ENCODE measurements at places on chromosomes 3 and 15.

GRCh38 chr15:92393071-92393979, at the start of gene ST8SIA2:
Gene ST8SIA2, plus strand, starts transcription at chr15:92393881. Its CDS starts 184 bp downstream, at chr15:92394065.
- no peak for DNase-seq

DNA sequence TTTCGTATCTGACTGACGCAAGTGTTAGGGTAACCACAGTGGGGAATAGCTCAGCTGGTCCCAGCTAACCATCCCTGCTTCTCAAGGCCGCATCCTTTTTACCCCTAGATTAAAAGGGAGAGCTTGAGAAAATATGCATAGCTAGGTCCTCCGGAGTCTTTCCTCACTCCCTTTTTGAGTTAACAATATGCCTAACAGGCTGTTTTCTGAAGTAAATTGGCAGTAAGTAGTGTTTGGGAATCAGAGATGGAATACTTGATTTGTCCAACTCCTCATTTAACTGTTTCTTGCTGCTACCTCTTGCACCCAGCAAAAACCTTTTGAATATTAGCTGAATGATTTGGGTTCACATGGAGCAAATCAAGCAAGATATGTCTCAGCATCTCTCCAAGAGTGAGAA, 326.1 kb downstream of the LPP start:
- DNase-seq: no peak

GRCh38 chr15:31447931-31448634, 121.4 kb downstream of the KLF13 start:
- no peak for DNase-seq

DNA sequence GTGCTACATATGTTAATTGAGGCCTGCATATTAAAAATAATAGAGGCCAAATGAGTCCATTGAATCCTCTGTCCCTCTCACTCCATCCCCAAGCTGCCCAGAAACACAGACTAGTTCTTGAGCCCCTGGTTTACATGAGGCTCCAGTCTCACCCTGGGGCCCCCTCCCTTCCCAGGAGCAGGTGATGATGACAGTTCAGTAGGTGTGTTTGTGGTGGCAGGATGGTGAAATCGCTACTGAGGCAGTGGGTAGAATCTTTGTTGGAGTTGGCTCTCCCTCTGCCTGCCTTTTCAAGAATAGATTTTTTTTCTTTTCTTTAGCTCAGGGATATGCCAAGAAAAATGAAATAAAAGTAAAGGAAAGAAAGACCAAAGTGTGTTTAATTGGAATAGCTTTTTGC, 288.7 kb downstream of the EPHB1 start:
- no peak for DNase-seq

DNA sequence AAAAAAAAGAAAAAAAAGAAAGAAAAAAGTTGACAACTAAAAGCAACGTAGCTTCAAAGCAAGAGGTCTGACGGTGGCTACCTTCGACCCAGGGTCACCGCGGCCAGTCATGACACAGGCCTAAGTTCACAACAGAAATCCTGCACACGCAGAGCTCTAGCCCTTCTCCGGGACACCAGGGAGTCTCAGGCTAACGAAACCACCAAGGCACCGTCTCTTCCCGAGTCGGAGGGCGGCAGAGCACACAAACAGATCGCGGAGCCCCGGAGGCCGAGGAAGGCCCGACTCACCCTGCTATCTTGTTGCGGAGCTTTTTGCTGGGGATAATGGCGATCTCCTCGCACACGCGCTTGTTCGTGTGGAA, 584 bp downstream of the RPS17 start:
- DNase-seq: no peak

DNA sequence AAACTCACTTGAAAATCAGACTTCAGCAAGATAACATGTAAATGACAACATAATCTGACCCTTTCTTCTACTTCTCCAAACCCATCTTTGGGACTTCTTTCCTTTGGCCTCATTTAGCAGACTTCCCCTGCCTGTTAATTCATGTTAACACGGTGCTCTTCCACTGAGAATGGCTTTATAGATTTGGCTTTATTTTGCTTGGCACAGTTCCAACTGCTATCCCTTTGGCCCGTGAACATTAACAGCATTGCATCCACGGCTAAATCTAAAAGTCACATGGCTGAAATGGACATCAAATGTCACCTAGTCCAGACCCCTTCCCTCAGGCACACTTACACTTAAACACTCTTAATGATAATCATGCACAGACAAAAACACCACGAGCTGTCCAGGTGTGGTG, 3.8 kb downstream of the ZMAT3 start:
- no peak for DNase-seq
